Stimulated activated CD8-positive, alpha-beta memory T cell treated with anti-CD3 and anti-CD28 coated beads, Interleukin-4, amount 100 ng/mL, for 4 hours (primary cell): ENCODE measurements at places on chromosomes 6 and 20.

DNA sequence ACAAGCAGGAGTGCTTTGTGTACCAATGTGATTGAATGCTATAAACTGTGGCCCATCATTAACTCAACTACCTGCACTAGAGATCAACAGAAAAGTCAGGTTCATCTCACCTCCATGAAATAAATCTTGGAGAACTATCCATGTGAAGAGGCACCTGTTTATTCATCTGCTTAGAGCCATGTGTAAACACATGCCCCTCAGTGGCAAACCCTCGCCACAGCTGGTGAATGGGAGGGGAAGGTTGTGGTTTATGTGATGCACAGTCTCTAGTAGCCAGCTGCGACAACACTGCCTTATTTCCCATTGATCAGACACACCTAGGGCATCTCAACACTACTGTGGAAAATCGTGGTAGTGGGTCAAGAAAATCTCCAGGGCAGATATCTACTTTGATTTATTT, 640.2 kb downstream of the PTPRT start:
- DNase-seq = no peak

DNA sequence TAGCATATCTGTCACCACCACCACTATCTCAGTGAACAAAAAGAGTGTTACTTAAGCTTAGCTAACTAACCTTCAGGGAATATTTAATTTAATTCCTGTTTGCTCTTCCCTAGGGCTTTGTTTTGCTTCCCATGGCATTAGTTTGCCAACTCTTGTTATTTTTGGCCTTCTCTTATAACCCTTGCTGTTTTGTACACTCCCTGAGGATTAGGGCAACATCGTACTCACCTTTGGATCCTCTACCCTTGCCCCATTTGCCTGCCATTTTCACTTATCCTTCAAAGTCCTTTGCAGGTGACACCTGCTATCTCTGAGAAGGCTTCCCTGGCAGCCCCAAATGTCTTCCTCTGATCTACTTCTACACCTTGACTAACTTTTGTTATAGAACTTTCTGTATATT, 23.7 kb downstream of the ACOT13 start:
- DNase-seq = no peak

GRCh38 chr6:49550492-49551077, at the start of gene C6orf141:
Gene C6orf141 (plus strand): TSS chr6:49550668. CDS start chr6:49550793, 125 bp downstream.
- DNase-seq = no peak

DNA sequence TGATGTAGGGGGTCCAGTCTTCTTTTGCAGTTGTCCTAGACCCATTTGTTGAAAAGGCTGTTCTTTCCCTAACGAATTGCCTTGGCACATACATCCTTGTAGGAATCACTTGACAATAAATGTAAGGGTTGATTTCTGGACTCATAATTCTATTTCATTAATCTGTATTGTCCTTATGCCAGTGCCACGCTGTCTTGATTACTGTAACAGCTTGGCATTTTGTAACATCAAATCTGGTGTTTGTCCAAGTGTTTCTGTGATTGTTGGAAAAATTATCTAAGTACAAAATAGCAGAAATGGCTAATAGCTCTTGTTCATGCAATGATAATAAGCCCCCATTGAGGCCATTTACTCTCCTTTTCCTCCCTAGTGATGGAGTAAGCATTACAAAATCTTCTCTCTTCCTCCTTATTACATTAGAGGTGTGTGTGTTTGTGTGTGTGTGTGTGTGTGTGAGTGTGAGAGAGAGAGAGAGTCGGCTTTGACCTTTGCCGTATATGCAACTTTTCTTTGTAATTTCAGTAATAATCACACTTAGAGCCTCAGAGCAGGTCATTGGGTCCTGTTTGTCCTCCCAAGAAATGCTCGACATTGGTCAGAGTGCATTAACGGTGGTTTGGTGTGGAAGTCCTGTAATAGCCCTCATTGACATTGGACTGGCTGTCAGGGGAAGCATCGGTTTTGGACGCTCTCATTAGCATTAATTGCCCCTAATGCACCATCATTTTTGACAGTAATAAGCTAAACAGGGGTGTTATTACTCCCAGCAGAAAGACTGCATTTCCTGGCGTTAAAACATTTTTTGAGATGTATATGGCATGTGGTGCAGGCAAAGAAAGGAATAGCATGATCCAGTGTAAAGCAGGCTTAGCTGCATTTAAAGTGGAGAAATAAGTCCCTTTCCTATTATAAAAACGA, 40.7 kb upstream of the MROH8 start:
- DNase-seq = no peak

DNA sequence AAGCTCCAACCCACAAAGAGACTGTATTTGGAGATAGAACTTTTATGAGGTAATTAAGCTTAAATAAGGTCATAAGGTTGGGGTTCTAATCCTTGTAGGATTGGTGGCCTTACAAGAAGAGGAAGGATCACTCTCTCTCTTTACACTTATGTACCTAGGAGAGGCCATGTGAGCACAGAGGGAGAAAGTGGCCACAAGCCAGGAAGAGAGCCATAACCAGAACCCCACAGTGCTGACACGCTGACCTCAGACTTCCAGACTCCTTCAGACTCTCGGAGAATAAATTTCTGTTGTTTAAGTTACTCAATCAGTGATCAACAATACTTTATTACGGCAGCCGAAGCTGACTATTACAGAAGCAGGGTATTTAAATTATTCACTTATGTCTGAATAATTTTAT, 430.5 kb upstream of the EPHA7 start:
- DNase-seq = no peak

- no peak for DNase-seq
These were observed 107.9 kb downstream of the NRSN1 start for GRCh38 chr6:24233813-24234442.

DNA sequence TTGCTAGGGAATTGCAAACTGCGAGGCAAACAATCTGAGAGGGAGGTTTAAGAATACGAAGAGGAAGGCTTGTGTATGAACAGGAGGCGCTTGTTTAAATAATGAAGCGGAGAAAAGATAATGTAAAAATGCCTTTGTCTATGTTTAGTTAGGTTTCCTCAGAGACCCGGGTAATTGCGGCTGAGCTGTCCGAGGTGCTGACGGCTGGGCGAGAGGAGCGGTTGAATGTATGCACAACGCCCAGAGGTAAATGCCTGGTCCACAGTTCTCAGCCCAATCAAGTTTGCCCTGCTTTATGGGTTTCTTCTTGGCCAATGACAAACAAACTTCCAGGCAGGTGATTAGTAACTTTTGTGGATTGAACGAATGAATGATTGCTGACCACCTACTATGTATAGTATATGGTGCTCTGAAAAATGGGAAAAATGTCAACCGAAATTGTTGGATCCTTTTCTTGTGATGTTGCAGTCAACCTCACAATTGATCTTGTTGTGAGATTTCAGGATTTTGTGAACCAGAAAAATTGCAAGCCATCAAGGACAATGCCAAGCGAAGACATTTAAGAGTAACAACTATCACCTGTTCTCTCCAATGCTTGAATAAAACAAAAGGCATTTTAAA, 38.3 kb upstream of the SLC32A1 start:
- no peak for DNase-seq

GRCh38 chr6:97674802-97675201, 391.8 kb upstream of the MMS22L start:
- DNase-seq = no peak

GRCh38 chr20:57438552-57438951, 47.4 kb downstream of the RBM38 start:
- no peak for DNase-seq

- DNase-seq = no peak
These were observed 201.8 kb downstream of the ARID1B start for GRCh38 chr6:156978948-156979347.

DNA sequence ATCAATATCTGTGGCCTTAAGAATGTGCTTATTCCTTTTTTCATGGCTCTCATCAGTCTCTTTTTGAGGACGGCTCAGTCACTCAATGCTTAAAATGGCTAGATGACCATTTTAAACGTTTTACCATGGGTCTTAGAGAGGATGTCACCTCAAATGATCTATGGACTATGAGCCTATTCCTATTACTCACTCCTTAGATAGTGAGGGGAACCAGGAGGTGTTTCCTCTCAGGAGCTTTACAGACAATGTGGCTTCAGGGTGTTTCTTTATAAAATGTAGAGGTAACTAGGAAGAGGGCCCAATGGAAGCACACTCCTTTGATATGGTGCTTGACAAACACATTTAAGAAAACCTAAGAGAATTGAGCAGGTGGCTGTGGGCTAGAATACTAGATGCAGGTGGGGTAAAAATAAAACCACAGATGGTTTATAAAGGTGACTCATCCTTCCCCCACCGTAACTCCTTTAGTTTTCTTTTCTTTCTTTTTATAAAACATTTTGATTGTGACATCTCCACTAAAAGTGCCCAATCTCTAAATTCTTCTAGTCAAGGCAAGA, 1.5 kb upstream of the TMEM200A start:
- no peak for DNase-seq

GRCh38 chr6:13425943-13426931, 61.2 kb downstream of the GFOD1 start:
- no peak for DNase-seq

DNA sequence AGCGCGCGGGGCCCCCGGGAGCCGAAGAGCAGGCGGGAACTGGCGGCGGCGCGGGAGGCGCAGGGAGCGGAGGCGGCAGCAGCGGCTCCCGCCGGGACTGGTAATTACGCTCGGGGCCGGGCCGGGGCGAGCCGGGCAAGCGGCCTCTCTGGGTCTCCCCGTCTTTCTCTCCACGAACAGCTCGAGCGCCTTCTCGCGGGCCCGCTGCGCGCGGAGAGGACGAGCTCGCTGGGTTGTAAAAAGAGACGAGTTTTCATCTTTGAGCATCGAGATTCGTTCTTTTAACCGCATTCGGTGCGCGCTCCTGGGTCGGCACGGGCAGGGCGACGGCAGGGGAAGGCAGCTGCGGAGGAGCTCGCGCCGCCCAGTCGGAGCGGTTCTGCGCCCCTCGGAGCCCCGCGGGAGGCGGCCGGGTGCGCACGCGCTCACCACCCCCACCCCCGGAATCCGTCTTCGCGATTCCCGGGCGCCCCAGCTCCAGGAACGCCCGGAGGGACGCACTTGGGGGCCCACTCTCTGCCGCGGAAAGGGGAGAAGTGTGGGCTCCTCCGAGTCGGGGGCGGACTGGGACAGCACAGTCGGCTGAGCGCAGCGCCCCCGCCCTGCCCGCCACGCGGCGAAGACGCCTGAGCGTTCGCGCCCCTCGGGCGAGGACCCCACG, 38.0 kb downstream of the YTHDF1 start:
- no peak for DNase-seq

- no peak for DNase-seq
These were observed 286.2 kb downstream of the THBS2 start for GRCh38 chr6:168967281-168967925.

DNA sequence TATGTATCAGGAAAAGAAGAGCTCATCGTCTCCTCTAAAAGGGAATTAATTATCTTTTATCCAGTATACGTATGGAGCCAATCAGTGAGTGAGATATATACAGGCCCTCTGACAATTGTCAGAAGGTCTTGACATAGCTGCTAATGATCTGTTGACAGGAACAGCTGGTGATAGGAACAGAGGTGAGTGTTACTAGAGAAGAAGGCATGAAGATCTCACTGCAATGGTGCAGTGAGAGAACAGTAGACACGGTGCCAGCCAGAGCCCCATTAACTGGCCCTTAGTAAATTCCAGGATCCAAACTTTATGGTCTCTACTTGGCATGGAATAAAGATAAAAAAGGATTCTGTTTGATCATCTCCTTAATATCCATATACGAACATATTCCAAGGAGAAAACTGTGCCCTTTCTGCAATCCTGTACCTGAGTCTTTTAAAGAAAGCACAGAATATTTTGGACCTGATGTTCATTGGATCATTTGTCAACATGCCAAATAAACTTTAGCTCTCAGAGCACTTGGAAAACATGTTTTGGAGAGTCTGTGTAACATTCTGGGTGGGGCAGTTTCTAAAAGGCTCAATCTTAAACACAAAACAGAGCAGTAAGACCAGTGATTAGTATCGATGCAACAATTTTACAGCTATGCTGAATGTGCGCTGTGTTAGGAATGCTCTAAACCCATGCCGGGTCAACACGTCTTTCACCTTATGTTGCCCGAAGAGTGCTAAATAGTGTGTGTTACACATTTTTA, 135.8 kb upstream of the CITED2 start:
- DNase-seq = no peak

DNA sequence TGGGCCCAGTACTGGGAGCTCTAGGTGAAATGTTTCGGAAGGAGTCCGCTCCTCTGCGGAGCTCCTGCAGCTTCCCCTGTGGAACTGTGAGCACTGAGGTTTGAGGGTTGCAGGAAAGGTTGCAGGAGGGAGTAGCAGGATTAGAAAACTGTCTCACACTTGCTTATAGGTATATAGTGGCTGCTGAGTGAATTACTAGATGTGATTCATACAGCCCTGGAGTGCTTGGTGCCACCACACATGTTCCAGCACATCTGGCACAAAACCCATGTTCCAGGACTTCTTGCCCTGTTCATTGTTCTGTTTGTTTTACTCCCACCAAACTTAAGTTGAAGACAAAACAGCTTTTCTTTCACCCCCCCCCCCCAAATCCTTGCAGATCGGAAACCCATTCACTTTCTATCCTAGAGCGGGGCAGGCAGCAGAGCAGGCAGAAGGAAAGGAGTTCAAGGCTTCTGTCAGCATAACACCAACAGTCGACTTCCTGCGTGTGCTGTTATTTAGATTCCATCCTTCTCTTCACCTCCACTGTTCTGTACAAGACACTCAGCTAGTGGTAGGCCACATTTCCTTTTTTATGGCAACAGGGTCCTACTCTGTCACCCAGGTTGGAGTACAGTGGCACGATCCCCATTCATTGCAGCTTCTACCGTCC, 669 bp upstream of the PEX6 start:
- DNase-seq = no peak

DNA sequence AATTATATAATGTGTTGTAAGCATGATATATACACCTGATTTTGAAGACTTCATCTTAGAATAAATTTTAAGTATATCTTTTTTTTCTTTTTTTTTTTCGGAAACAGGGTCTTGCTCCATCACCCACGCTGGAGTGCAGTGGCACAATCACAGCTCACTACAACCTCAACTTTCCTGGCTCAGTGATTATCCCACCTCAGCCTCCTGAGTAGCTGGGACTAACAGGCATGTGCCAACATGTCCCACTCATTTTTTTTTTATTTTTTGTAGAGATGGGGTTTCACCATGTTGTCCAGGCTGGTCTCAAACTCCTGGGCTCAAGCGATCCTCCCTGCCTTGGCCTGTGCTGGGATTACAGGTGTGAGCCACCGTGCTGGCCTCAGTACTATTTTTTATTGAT, 17.1 kb downstream of the VPS52 start:
- no peak for DNase-seq

GRCh38 chr6:157644043-157644810, 178.8 kb upstream of the SNX9 start:
- DNase-seq = no peak

DNA sequence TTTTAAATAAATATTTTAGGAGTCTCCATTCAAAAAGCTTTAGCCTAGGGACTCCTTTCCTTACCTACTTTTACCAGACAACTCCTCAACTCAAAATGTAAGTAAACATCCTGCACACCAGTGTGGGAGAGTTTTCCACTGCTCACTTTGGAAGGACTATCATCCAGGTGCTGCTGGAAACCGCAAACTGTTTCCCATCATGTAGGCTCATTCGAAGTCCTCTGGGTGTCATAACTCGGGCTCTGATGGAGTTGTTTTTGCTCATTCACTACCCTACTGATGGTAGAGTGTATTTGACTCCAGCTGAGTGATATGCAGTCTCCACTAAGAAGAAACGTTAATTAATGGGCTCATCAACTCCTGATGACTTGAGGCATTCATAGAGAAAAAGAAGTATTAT, 136.5 kb upstream of the AKAP12 start:
- DNase-seq = no peak

- DNase-seq = no peak
These were observed 125.0 kb upstream of the GRIK2 start for GRCh38 chr6:101268541-101268940.

GRCh38 chr20:37383229-37383989, 37.5 kb downstream of the SRC start:
- DNase-seq = no peak
